ENCODE measurements at places on chromosomes 4 and X.

- DNase-seq = no peak
Observed at GRCh38 chr4:124390861-124391260, 321.7 kb downstream of the ANKRD50 start.

- no peak for DNase-seq
Observed at GRCh38 chr4:86221002-86221401, 138.9 kb downstream of the MAPK10 start.

GRCh38 chr4:876780-877179 is 50.9 kb upstream of the CPLX1 start:
- DNase-seq = no peak

- no peak for DNase-seq
Observed at GRCh38 chr4:16588651-16589050, 309.8 kb downstream of the LDB2 start.

DNA sequence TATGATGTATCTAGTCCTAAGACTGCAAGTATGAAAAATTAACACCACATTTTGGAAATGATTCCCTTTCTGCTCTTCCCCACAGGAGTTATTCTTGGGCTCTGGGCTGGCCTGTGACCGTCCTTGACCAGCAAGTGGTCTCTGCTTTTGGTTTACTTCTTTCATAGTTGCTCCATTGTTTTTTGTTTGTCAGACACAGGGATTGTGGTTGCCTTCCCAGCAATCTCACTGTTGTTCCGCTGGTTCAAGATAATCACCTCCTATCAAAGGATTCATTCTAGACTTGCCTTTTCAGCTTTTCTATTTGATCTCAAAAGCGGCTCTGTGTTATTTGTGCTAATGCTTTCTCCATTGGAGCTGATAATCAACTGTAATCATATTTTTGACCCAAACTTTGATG is 218.8 kb downstream of the MGST2 start:
- DNase-seq = no peak

GRCh38 chr4:6706173-6706572 is 3.5 kb downstream of the MRFAP1L1 start:
- DNase-seq = no peak

DNA sequence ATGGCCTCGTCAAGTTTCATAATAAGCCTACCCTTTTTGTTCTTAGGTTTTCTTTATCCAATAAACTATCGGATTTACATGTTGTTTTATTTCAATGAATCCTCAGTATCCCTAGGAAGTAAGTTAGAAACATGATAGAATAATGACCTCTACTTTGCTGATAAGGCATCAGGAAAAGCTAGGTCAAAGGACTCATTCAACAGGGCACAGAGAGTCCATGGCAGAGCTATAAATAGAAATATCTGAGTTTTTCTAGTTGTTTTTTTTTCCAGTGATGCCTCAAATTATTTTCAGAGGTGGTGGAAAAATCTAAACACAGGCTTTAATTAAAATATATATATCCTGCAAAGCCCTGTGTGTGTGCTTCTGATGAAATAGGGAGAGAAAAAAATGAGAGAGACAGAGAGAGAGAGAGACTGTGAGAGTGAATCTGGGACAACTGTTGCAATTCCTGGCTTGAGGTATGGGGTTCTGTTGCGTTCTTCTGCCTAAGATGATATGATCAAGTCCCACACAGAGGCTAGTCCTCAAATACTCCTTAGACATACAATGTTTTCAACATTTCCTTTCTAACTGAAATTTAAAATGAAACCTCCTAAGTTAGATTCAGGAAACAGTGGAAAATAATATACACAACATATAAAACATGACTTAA is 139.9 kb downstream of the HDX start:
- DNase-seq = no peak

DNA sequence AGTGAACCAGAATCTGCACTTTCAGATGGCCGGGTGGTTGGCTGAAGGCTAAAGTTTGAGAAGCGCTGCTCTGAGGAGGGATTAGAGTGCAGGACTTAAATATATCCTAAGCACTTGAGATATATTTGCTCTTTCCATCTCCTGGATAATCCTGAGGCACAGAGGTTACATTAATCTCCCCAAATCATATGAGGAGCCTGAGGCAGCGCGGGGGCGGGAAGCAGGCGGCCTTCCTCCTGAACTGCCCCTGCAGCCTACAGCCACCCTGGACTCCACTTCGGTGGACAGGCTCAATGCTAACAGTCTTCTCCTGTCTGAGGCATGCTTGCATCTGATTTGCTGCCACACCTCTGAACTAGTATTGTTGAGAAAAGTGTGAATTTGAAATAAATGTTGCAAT is 72.5 kb downstream of the AFAP1 start:
- no peak for DNase-seq

- DNase-seq = no peak
Observed at GRCh38 chr4:134057356-134057755, 144.2 kb downstream of the PABPC4L start.

- DNase-seq = no peak
Observed at GRCh38 chr4:15945516-15945915, 7.0 kb upstream of the FGFBP1 start.

- DNase-seq = no peak
Observed at GRCh38 chr4:13860126-13860525, 232.6 kb upstream of the BOD1L1 start.

DNA sequence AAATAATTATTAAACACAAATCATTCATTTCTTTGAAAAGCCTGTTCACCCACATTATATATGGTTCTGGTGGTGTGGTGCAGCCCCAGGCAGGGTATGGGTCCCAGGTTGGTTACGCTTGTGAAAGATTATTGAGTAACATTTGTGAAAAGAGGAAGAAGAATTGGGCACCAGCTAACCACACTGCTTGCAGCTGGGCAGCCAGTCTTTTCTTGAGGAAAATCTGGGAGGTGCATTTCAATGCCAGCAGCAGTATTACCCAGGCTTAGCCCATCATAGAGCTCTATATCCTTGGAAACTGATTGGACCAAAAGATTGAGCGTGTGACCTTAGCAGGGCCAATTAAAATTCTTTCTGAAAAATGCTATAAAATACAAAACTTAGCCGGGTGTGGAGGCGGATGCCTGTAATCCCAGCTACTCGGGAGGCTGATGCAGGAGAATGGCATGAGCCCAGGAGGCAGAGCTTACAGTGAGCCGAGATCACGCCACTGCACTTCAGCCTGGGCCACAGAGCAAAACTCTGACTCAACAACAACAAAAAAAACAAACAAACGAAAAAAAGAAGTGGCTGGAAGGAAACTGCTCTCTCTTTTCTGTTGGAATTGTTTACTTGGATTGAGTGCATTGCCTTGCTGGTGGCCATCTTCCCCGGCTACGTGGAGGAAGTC is 9.7 kb upstream of the PLAC8 start:
- no peak for DNase-seq

DNA sequence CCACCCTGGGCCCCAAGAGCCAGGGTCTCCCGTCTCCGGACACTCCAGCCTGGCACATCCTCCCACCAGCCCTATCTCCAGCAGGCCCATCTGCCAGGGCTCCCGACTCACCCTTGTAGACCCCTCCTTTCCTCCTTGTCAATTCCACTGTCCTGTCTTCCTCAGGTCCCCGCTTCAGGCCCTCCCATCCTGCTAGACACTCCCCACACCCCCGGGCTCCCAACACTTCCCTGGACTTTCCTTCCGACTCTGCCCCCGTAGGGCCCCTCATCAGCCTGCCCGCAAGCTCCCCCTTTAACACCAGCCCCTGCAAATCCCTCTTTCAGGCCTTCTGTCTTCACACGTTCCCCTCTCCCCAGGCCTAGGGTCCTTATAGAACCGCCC is 1.1 kb downstream of the PRAF2 start:
- DNase-seq = no peak
